Left ventricle myocardium inferior (tissue), 1 donor: ENCODE measurements at places on chromosomes 13 and 19.

DNA sequence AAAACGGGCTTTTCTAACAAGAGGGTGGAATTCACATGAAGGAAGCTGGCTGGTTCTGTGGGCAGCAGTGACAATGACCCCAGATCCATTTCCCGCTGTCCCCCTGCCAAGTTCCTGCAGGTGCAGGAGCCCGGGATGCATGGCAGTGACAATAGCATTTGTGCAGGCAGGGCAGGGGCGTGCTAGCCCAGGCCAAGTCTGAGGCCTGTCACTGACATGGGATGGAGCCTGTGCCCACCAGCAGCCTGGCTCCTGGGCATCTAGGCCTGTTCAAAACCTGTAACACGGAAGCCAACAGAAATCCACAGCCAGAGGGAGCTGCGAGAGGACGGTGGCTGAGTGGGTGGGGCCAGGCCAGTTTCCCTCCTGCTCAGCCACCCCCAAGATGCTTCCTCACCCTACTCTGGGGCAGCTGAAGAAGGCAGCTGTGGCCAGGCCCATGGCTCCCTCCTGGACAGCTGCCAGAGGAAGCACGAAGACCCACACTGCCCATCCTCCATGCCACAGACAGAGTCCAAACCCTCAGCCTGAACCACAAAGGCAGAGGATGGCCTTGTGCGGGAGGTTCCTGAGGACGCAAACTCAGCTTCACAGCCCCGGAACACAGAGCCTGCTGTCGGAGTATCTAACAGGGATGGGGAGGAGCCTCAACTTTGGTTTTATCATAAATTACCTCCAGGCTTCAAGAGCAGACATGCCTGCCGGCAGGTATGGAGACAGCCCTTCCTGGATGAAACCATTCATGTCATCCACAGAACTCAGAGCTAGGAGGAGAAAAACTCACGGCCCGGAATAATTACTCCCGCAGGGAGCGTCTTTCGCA is 74.0 kb downstream of the CEBPG start:
- DNase-seq = peak; percentile 5

DNA sequence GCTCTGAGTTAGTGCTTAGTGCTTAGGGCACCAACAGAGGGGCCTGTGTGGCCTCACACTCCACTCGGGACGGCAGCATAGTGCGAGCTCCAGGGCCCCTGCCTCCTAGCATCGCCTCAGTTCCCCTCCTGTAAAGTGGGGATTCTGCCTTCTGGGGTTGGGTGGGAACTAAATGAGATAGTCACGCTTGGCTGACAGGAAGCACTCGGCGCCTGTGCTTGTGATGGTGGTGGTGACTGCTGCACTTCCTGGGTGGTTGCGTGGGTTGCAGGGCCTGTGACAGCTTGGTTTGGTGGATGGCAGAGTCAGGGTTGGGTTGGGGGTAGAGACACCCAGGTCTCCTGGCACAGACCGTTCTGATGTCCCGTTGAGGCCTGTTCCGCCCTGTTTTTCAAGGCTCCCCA is 7.7 kb downstream of the PLEKHF1 start:
- DNase-seq = no peak

- no peak for DNase-seq
Measured at GRCh38 chr13:44739539-44739938, 163.4 kb upstream of the TSC22D1 start.

DNA sequence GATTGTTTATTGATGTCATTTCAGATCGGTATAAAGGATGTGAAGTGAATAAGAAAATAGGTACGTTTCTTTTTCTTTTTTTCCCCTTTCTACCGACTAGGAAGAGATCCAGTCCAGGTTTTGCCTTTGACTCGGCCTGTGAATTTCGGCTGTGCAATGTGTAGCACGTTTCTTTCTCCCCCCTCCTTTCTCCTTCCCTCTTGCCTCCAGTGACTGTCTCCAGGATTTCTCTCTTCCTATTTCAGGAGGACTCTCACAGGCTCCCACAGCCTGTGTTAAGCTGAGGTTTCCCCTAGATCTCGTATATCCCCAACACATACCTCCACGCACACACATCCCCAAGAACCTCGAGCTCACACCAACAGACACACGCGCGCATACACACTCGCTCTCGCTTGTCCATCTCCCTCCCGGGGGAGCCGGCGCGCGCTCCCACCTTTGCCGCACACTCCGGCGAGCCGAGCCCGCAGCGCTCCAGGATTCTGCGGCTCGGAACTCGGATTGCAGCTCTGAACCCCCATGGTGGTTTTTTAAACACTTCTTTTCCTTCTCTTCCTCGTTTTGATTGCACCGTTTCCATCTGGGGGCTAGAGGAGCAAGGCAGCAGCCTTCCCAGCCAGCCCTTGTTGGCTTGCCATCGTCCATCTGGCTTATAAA is at the start of gene GPC6:
Gene GPC6 (plus strand): TSS at position 185 of the 657 bp plus-strand sequence.
- no peak for DNase-seq

GRCh38 chr19:38617764-38618589 is at the start of gene MAP4K1:
MAP4K1 (minus strand) TSS chr19:38617953; CDS start chr19:38617895, 58 bp downstream.
- peak; percentile 37 for DNase-seq

DNA sequence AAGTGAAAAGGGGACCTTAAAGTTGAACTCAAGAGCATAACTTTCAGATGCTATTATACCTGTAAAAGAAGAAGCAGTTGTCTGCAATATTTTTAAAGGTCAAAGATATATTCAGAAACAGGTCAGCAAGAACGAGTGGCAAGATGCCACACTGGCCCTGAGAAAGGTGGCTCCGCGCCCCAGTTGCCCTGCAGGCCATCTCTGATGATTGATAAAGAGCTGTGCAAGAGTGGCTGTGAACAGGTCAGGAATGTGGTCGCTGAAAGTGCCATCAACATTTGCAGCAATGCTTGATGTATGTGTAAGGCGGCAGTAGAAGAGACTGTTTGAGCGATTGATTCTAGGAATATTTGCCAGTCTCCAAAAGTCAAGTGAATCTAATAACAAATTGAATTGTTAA is 664.2 kb upstream of the SLC10A2 start:
- DNase-seq = peak; percentile 62

DNA sequence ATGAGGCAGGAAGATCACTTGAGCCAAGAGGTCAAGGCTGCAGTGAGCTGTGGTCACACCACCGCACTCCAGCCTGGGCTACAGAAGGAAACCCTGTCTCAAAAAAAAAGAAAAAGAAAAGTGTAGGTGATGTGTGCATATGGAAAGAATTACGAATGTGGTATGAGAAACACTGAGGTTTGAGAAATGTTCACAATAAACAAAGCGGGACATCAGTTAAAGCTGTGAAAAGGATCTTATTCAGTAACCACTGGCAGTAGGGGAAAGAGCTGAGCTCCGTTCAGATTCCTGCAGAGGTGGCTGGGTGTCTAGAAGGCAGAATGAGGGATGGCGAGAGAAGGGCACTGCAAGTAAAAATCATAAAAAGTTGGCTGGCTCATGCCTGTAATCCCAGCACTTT is 4.1 kb upstream of the IGSF23 start:
- DNase-seq = no peak

- DNase-seq = no peak
Measured at GRCh38 chr13:99431927-99432608, 69.2 kb upstream of the TM9SF2 start.

GRCh38 chr13:76600081-76600480 is 286.1 kb downstream of the KCTD12 start:
- DNase-seq = no peak

GRCh38 chr13:100536643-100537180 is 51.9 kb downstream of the GGACT start:
- no peak for DNase-seq

- no peak for DNase-seq
Measured at GRCh38 chr19:7213628-7214323, 80.4 kb downstream of the INSR start.

DNA sequence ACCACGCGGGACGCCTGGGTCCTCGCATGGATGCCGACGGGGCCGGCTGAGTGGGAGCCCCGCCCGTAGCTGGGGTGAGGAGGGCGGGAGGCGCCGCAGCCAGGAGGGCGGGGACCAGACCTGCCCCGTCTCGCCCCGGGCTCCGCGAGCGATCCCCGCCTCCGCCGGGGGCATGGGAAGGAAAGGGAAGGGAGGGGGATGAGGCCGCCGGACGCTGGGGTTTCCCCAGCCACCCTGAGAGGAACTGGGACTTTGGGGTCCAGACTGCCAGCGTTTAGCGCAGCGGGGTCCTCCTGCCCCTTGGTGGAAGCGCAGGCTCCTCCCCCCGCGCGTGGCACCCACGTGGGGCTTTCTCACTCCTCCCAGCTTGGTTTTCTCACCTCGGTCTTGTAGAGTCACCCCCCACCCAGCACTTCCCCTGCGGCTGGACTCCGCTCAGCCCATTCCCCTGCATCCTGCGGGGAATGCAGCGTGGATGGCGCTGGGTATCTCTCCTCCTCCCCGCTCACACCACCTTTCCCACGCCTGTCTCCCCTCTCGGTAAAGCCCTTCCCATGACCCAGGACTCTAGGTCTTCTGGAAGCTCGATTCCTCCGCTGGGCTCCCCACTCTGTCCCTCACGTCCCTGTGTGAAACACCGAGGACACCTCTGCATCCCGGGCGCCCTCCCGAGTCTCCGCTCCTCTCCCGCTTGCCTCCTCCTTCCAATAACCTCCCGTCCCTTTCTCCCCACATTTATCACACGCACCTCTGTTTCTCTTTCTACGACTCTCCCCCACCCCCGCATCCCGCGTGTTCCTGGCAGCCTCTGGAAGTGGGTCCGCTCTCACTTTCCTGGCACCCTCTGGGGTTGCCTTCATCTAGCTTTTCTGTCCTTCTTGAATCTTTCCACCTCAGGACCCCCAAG is 2.1 kb downstream of the TGFB1 start:
- peak; percentile 75 for DNase-seq

GRCh38 chr13:31214435-31214834 is 14.7 kb downstream of the B3GLCT start:
- DNase-seq = no peak

DNA sequence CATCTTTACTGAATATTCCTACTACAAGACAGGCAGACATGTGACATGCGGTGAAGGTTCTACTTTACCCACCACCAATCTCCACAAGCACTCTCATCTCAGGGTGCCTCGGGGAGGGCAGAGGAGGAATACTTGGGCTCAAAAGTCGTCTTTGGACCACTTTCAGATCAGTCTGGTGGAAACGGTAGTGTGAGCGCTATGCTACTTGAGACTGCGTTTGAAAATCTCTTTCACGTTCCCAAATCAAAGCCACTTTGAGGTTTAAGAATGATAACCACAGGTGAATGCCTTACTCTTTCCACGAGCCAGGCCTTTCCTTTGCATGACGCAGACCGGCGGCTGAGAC is 1.5 kb upstream of the SOX1 start:
- no peak for DNase-seq

GRCh38 chr19:22832031-22832762 is at the start of gene ZNF723:
ZNF723 (plus strand) TSS chr19:22832291; CDS start chr19:22832380, 89 bp downstream.
- no peak for DNase-seq

- no peak for DNase-seq
Measured at GRCh38 chr13:103288114-103288513, 221.9 kb upstream of the SLC10A2 start.

DNA sequence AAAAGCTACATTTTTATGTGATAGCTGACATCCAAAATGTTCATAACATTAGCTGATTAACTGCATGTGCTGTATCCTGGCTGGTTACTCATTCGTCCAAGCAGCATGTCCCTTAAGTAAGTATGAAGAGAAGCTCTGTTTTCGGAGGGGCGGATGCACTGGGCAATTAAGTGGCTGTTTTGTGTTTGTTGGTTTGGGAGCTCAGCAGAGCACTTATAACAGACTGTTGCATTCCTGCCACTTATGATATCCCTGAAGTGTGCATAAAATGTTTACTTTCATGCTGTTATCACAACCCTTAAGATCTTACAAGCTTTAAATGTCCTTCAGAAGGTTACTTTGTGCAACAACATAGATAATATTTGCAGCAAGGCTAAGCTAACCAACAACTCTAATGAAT is 264.1 kb downstream of the NALCN start:
- no peak for DNase-seq

GRCh38 chr13:101916108-101916774 is 463.8 kb downstream of the ITGBL1 start:
- peak; percentile 38 for DNase-seq

DNA sequence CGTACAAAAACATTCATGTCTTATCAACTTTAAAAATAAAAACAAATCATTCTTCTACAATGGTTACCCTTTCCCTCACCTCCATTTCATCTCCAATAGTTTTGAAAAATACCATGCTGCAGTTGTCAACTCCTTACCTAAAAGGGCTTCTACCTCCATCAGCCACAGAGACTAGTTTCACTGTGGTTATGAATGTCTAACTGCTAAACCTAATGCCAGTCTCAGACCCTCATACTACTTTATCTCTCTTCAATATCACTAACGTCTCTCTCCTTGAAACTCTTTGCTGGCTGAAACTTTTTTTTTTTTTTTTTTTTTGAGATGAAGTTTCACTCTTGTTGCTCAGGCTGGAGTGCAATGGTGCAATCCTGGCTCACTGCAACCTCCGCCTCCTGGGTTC is 27.1 kb downstream of the LNX2 start:
- no peak for DNase-seq

DNA sequence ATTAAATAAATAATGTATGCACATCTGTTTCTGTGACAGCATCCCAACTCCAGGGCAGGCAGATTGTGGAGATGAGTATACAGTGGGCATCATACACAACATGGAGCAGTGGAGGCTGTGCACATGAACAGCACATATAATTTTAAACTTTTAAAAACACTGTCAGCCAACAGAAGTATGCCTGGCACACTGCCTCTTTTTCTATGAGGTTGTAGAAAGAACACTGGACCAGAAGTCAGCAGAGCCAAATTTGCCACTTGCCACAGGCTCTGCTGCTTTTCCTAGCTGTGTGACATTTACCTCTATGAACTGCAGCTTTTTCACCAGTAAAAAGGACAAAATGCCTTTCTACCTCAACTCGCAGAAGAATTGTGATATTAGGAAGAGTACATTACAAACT is 118.7 kb downstream of the FRY start:
- DNase-seq = no peak

- DNase-seq = no peak
Measured at GRCh38 chr13:112669881-112670499, 19.8 kb upstream of the ATP11A start.

GRCh38 chr19:6705931-6706632 is 14.4 kb downstream of the C3 start:
- DNase-seq = no peak

GRCh38 chr19:19746286-19747213 is 13.6 kb upstream of the ZNF14 start:
- DNase-seq = no peak

DNA sequence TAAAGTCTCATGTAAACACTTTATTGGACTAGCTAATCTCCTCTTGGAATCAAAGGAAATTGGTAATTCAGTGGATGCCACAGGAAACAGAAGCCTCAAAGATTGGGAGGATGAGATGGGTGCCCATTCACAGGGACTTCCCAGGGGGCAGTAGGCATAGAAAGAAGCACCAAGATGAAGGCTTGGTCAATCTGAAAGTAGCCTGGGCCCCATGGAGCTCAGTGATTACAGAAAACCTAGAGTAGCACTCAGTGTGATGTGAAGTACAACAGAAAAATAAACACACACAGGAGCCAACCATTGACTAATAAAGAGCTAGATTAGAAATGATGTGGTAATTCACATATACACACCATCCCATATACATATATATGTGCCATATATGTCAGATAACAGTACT is 560.6 kb downstream of the TBC1D4 start:
- DNase-seq = no peak

DNA sequence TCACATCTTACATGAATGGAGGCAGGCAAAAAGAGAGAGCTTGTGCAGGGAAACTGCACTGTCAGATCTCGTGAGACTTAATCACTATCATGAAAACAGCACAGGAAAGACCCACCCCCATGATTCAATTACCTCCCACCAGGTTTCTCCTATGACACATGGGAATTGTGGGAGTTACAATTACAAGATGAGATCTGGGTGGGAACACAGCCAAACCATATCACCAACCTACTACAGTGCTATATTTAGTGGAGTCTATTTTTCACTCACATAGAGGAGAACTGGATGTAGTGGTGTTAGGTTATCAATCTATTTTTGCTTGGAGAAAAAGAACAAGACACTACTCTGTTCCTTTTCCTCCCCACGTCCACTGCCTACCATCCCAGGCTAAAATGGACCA is 276.6 kb downstream of the KCTD12 start:
- no peak for DNase-seq
